ENCODE measurements at places on chromosomes 4 and X.

DNA sequence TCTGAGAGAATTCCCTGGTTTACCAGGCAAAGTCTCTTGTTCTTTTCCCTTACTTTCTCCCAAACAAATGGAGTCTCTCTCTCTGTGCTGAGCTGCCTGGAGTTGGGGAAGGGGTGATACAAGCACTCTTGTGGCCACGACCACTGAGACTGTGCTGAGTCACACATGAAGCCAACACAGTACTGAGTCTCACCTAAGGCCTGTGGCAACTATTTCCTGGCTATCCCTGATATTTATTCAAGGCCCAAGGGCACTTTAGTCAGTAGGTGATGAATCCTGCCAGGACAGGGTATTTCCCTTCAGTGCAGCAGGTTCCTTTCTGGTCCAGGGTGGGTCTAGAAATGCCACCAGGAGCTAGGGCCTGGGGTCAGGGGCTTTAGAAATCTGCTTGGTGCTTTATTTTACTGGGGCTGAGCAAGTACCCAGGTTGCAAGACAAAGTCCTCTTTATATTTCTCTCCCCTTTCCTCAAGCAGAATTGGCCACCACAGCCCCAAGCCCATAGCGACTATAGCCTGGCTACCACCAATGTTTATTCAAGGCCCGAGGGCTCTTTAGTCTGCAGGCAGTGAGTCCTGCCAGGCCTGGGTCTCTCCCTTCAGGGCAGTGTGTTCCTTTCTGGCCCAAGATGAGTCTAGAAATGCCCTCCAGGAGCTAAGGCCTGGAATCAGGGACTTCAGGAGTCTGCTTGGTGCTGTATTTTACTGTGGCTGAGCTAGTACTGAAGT, 10.5 kb downstream of the ARL13A start:
- no peak for DNase-seq

GRCh38 chr4:16206301-16206700, 20.0 kb downstream of the TAPT1 start:
- no peak for DNase-seq

- no peak for DNase-seq
Measured at GRCh38 chr4:182337366-182337765, 94.2 kb downstream of the TENM3 start.

GRCh38 chr4:163166041-163166579, 580 bp downstream of the NAF1 start:
- DNase-seq: peak; percentile 49

DNA sequence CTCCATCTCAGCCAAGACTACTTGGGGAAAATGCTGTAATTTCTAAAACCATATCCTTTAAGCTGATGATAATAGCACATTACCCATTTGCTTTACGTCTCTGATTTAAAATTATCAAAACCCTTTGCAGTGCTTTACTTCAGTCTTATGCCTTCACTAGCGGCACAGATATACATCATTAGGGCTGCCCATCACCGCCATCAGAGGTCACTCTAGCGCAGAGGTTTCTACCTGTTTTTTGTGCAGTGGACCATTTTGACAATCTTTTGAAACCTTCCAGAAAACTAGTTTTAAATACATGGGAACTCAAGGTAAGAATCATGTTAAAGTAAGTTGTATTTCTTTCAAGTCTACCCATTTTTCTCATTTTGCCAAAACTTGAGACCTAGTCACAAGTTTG, 592.5 kb downstream of the PPARGC1A start:
- no peak for DNase-seq

- DNase-seq: no peak
Measured at GRCh38 chr4:26171941-26172340, 148.9 kb upstream of the RBPJ start.

- no peak for DNase-seq
Measured at GRCh38 chr4:167730769-167731168, 361.6 kb upstream of the ANXA10 start.

GRCh38 chr4:38279650-38280322, 319.6 kb downstream of the PTTG2 start:
- DNase-seq: no peak

GRCh38 chrX:153564047-153564606, 34.8 kb downstream of the CCNQ start:
- no peak for DNase-seq

All from stimulated activated effector memory CD8-positive, alpha-beta T cell treated with anti-CD3 and anti-CD28 coated beads, Interleukin-12 subunit alpha, Interleukin-12 subunit beta, amount 100 ng/mL, for 72 hours (primary cell).